ENCODE measurements at places on chromosomes 4 and X.

- no peak for DNase-seq
These were observed 251.6 kb downstream of the CBR4 start for GRCh38 chr4:168758351-168758876.

- DNase-seq, result no peak
These were observed 23.7 kb downstream of the ACSL1 start for GRCh38 chr4:184801781-184802696.

- peak; percentile 67 for DNase-seq
These were observed 82.0 kb upstream of the CLDN34 start for GRCh38 chrX:9885150-9885549.

- DNase-seq, result no peak
These were observed 530 bp upstream of the NMU start for GRCh38 chr4:55636656-55636999.

GRCh38 chr4:103719830-103720207 lies at the start of gene TACR3:
TSS of gene TACR3 (minus strand) at chr4:103719985. CDS start at chr4:103719675, 310 bp downstream.
- no peak for DNase-seq

DNA sequence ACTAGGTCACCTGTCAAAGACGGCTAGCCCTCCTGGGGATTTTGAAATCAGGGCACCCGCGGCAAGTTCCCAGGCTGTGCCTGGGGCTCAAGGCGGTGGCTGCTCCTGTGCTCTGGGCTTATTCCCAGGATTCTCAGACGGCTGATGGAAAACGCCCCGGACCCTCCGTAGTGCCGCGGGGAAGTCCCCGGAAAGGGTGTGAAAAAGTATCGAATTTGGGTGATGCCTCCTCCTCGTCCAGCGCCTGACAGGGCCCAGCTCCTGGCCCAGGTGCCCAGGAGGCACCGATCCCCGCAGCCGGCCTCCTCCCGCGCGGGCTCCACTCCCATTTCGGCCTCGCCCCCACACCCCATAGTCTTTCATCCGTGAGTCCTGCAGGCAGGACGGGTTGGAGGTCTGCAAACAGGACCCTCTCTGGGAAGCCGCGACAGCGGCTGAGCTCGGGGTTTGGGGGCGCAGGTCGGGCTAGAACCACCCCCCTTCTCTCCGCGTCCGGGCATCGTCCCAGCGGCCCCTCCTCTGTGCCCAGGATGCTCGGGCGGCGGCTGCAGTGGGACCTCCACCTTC lies 1.1 kb upstream of the NSG1 start:
- no peak for DNase-seq

GRCh38 chr4:186954509-186954908 lies 230.9 kb upstream of the FAT1 start:
- no peak for DNase-seq

DNA sequence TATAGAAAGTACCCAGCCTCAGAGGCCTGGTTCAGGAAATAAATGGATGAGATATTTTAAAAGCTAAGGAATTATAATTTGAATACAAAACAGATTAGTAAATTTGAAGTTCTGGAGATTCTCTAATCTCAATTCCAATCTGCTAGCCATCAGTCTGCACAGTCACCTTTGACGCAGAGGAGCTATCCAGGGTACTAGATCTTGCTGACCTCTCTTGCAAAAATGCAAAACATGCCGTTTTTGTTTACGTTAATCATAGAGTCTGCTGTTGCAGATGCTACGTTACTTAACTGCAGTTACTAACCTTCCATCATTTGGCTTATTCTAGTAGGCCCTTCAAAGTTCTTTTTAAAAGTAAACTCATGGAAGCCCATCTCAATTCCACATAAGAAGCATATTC lies 10.4 kb downstream of the CCSER1 start:
- no peak for DNase-seq

- DNase-seq, result no peak
These were observed 79.5 kb upstream of the MAGEB10 start for GRCh38 chrX:27728291-27728690.

DNA sequence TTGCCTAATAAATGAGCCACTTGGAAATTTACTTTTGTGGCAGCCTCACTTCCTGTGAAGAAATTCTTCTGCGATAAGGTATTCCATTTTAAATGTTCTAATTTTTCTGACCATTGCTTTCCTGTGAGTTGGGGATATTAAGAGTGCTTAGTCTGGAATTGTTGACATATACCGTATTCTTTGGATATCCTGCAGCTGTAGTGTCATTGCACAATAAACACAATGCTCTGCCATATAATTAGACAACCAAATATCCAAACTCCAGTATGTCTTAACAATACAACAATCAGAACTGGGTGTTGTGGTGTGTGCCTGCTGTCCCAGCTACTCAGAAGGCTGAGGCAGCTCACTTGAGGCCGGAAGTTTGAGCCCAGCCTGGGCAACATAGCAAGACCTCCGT lies 99.4 kb downstream of the LUZP4 start:
- DNase-seq, result no peak

DNA sequence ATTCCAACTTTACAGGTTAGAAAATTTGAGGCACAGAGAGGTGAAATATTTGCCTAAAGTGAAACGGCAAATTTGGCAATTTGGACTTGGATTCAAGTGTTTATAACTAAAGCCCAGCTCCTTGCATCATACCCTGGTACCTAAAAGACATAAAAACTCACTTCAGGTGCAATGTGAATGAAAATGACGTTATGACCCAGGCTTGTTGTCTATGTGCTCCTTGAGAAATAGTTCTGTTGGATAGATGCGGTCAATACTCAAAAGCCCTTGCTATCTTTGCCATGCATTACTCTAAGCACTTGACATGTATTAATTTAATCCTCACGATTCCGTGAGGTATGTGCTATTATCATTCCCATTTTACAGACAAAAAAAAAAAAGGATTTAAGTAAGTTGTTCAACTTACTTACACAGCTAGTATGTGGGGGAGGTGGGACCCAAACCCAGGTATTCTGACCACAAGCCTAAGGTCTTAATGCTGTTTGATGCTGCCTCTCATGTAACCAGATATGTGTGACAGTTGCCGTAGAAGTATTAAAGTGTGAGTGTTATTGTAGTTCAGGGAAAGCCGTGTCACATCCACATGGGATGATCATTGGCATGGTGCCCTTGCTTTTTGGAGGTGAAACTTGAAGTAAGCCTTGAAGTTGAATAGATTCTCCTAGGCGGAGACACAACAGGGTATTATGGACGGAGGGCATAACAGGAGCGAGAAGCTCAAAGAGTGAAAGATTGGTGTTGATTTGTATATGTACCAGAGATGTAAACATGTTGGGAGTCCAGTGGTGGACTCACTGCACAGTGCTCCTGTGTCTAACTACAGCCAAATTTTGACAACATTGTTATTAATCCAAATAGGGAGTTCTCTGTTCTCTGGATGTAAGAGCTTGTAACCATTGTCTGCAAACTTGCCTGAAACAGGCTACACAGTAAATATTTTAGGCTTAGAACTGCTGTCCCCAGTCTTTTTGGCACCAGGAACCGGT lies 3.1 kb downstream of the SCML1 start:
- no peak for DNase-seq

DNA sequence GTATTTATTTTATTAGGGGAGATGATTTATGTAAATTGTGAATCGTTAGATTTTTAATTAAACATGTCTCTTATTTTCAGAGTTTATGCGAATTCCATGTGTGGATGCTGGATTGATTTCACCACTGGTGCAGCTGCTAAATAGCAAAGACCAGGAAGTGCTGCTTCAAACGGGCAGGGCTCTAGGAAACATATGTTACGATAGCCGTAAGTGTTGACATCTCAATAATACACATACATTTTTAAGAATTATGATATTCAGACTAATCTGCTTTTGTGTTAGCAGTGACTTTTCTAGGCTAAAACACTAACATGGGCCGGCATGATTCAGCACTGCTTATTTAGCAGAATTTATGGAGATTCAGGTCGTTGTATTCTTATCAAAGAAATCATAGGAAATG lies 91.2 kb downstream of the RAP1GDS1 start:
- DNase-seq, result no peak

DNA sequence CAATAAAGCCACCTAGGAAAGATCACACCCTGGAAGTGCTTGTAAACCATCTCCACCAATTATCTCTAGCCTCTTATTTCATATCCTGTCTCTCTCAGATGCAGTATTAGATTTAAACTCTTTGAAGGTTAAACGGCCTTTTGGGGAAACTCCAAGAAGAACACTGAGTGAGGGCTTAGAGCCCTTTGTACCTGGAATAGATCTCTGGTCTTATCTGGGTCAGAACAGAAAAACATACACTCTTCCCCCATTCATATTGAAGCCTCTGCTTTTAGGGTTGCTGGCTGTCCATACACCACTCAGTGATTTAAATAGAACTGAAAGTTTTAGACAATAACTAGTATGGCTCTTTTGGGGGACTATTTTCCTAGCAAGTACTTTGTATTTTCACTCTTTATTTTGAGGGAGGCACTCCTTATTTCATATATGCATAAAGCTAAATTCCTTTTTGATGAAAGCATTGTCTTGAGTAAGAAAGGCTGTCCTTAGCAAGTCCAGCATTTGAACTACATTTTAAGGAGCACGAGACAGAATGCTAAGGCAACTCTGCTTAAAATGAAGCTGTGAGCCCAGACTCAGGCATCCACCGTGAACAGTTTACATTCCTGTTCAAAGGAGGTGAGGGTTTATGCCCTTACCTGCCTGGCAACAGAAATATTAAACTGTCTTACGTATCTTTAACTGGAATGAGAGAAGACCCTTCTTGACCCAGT lies 17.4 kb downstream of the YY2 start:
- no peak for DNase-seq

DNA sequence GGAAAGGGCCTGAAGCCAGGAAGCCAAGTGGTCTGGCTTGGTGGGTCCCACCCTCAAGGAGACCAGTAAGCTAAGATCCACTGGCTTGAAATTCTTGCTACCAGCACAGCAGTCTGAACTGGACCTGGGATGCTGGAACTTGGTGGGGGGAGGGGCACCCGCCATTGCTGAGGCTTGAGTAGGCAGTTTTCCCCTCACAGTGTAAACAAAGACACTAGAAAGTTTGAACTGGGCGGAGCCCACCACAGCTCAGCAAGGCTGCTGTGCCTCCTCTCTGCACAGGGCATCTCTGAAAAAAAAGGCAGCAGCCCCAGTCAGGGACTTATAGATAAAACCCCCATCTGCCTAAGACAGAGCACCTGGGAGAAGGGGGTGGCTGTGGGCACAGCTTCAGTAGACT lies 63.1 kb downstream of the AFM start:
- no peak for DNase-seq

GRCh38 chr4:121510341-121510874 lies 129.6 kb upstream of the QRFPR start:
- DNase-seq, result peak; percentile 14

DNA sequence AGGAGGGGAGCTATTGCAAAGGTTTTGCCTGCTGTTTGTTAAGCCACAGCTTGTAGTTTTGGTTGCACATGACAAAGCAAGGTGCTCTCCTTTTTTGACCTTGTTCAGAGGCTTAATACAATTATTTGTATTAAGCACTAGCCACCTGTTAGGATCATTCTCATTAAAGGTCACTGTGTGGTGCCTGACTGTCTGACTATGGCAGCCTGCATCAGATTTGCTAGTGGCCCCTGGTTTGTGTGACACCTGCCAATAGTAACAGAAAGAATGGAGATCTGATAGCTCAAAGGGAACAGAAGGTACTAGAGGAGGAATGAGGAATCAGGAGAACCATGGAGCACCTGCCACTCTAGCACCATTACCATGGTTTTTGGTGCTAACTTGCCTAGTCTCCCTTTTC lies 102.5 kb downstream of the POLA1 start:
- no peak for DNase-seq

- no peak for DNase-seq
These were observed 22.2 kb downstream of the SCOC start for GRCh38 chr4:140395668-140396067.

DNA sequence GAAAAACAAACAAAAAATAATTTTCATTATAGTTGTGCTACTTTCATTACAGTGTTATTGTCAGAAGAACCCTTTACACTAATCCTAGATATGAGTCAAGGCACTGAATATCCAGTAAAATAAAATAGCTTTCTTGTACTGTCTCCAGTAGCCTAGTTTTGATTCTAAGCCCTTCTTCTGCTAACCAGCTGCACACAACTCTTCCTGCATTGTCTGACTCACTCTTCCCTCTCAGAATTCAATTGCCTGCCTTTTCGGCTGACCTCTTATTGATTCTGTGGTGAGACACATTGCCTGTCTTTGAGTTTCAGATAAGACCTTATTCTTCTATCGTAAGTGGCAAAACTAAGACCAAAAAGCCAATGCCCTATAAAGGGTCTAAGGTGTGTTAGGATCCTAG lies 26.7 kb upstream of the PCDH18 start:
- DNase-seq, result no peak

- DNase-seq, result no peak
These were observed 24.3 kb downstream of the LINC00632 start for GRCh38 chrX:140733766-140734342.

GRCh38 chr4:98838977-98839618 lies 89.8 kb downstream of the EIF4E start:
- no peak for DNase-seq

- DNase-seq, result no peak
These were observed 58.2 kb downstream of the ANXA10 start for GRCh38 chr4:168150420-168151050.

DNA sequence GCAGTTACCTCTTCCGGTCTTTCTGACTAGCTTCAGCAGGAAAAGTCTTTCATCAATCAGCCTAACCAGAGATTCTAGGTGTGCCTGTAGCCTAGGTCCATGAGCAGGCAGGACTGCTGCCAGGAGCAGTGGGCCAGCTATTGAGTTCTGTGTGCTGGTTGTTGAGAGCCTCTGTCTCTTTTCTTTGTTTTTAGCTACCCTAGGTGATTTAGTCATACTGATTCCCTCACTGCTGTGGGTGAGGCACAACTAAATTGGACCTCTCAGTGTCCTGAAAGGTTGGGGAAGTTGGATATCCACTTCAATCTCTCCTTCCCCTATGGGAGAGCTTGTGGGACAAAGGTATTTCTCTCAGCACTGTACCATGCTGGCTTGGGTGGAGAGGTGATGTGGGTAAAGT lies 354.9 kb downstream of the GPAT3 start:
- DNase-seq, result no peak
